CD4-positive, alpha-beta T cell treated with Interleukin-10 for 1 hour (primary cell): ENCODE measurements at places on chromosomes 6 and 20.

- no peak for DNase-seq
Measured at GRCh38 chr20:55375920-55376319, 629.4 kb downstream of the CBLN4 start.

DNA sequence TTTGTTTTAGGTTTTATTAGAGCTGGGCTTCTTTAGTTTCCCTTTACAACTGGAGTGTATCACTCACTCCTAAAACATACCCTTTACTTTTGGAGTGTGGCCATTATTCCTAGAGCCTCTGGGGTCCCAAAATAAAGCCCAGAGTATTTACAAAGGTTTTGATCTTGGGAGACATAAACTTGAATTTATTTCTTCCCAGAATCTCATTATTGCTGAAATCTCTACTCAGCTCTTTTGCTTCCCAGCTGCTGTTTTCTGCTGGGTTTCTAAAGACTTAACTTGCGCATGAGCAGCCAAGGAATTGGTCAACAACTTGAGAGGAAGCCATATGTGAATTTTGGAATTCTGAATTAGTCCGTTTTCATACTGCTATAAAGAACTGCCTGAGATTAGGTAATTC, 94.5 kb upstream of the NRSN1 start:
- DNase-seq: no peak

GRCh38 chr6:24431045-24431451, 28.3 kb downstream of the MRS2 start:
- peak; percentile 48 for DNase-seq

DNA sequence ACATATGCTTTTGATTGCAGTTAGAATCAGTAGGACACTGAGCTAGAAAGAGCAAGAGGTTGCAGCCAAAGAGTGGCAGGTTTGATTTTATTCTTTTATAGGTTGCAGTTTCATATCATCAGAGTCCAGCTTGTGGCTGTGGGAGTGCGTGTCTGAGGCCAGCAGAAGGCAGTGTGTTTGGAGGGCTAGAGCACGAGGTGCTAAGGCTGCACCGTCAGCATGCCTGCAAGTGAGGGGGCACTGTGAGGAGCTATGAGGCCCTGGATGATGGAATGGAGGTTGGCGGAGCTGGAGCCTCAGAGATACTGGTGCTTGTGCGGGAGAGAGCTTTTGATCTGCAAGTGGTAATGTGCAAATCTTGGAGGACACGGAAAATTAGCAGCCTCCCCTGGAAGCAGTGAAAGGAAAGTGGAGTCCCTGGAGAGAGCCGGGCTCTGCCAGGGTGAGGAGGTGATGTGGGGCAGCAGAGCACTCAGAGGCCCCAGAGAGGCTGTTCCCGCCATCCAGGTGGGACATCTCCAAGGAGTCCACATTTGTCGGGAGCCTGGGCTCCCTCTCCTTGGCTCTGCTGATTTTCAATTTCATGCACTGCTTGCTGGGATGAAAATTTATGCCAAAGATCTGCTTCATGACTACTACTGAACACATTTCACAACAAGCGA, 43.6 kb downstream of the PXDC1 start:
- DNase-seq: no peak

DNA sequence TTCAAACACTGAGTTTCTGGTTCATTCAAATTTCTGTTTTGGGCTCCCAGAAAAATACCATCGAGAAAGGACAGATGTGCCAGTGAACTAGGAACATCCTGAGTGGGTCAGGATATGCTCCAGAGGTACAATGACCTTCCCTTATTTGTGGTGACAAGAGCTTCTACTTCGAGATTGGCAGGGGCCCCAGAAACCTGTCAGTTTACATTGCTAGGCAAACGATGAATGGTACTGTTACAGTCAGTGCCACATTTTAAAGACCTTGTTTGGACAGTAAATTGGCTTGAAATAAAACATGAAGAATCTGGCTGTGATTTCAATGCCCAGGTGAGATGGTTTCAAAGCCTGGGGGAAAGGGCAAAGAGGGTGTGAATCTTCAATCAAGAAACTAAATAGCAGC, 454.5 kb upstream of the ID4 start:
- DNase-seq: no peak

- DNase-seq: no peak
Measured at GRCh38 chr6:42406306-42407280, 45.1 kb downstream of the TRERF1 start.

- DNase-seq: no peak
Measured at GRCh38 chr20:24701668-24702067, 232.2 kb downstream of the SYNDIG1 start.

GRCh38 chr6:24630856-24631505, 15.0 kb downstream of the KIAA0319 start:
- no peak for DNase-seq

DNA sequence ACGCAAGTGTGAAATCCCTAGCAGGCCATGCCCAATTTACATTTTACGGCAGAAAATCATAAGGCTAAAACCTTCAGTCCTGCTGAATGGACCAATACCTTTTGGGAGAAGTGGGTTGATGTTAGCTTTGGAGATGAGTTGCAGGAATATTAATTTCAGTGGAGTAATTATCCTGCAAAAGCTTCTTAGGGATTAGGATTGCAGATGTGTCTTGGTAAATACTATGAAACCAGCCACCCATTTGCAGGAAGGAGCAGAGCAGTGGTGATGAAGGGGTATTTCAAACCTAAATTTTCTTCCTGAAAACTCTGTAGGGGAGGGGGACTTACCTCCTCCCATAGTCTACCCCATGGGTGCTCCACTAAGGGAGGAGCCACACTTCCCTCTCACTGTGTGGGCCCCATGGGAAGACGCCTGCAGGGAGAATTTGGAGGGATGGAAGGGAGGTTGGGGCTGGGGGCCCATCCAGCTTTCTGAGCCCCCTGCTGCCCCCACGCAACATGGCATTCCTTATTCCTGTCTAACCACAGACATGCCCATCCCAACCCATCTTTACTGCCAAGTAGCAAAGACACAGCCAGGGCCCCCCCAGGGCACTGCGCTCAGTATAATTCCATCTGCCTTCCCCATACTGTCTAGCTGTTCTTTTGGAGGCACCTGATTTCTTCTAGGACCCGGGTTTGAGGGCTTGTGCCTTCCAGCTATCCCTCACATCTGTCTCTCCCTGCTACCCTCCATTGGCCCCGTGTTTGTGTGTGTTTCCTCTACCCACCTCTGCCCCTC, 14.6 kb upstream of the UQCC2 start:
- DNase-seq: no peak

DNA sequence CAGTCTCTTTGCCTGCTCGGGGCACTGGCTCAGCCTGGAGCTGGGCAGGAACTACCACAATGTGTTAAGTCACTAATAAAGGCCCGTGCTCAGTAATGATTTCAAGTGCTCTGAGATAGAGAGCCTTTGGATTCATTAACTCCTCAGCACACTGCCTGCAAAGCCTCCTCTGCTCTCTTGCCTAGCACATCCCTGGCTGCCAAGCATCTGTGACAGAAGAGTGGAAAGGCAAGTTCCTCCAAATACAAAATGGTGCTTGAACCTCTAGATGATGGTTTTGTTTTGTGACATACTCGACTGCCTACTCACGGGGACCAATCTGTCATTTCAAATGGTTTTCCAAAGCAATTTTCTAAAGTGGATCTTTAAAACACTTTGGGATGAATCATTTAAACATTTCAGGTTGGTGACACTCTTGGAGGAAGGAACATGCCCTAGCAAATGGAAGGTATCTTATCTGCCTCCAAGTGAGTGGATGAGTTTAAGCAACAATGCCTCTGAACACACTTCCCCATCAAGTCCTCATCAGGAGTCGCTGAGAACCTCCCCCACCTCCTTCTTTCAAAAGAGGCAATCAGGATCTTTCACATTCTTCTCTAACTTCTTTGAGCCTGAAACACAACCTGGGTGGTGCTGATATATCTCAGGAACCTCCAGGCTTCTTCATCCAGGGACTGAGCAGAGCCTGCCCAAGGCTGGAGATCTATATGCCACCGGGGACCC, 35.8 kb downstream of the METTL24 start:
- no peak for DNase-seq

- DNase-seq: no peak
Measured at GRCh38 chr20:34529742-34530141, 13.5 kb downstream of the DYNLRB1 start.

GRCh38 chr6:136551103-136551502, 881 bp upstream of the MAP7 start:
- no peak for DNase-seq

GRCh38 chr20:17902531-17903083, 66.0 kb downstream of the SNX5 start:
- DNase-seq: no peak

- DNase-seq: no peak
Measured at GRCh38 chr6:129631070-129631469, 78.9 kb downstream of the ARHGAP18 start.

GRCh38 chr6:130105996-130106704, 87.8 kb downstream of the L3MBTL3 start:
- DNase-seq: no peak

GRCh38 chr6:49409951-49410542, 53.0 kb downstream of the MMUT start:
- DNase-seq: peak; percentile 56

GRCh38 chr6:157461000-157461915, 80.3 kb downstream of the ZDHHC14 start:
- DNase-seq: peak; percentile 16

DNA sequence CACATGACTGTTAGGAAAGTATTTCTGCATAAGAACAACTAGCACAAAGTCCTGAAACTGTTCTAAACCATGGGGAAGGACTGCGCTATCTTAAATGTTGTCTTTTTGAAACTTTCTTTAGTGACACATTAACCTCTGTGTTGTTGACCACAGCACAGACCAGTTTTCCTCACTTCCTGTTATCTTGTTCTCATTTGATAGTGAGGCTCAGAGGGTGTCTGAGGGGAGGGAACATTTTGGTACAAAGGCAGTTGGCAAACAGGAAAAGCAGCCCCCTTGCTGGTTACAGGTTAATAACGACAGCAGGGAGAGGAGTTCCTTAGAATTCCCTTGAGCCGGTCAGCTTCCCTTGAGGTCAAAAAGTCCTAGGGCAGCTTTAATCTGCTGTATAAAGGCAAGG, 143.5 kb upstream of the BMP2 start:
- DNase-seq: no peak

DNA sequence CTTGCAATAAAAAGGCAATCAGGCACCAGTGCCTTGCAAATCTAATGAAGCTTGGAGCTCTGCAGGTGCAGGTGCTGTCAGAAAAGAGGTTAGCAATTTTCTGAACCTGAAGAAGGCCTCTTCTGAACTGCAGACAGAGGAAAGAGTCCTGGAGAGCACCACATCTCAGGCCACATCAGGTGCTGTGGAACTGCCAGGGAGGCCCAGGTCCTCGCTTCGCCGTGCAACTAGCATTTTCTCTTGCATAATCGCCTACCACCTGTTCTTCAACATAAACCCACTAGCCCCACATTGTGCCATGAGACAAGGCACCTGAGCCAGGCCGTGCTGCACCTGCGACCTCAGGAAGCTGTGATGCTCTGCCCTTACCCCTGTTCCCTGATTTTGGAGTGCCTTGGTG, 187.6 kb downstream of the DTNBP1 start:
- DNase-seq: no peak

DNA sequence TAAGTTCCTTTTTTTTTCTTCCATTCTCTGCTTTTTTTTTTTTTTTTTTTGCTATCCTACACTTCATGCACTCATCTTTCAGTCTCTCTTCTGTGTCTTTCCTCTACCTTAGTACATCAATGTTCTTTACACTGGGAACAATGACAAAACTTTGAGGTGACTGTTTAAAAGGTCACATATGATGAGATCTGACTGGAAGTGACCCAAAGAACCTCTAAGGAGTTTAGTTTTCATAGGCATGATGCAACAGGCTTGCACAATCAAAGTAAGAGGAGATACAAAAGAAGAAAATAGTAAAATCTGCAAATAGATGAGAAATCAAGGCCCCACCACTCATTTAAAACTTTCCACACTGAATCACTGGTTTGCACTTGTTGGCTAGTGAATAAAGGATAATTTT, 840.8 kb downstream of the TBC1D32 start:
- no peak for DNase-seq

DNA sequence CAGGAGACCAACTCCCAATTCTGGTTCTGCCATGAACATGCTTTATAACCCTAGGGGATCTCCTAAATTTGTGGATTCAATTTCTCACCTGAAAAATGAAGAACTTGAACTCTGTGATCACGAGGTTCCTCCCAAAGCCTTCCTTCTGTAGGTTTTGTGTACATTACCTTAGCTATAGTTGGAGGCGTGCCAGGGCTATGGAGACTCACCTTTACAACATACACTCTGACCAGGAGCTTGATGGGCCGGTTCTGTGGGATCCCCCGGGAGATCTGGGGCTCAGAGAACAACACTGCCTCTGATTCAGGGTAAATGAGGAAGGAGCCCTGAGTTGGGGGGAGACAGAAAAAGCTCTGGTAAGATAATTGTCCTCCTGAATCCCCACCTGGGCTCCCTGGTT, 34.1 kb downstream of the ERGIC3 start:
- no peak for DNase-seq

GRCh38 chr20:2809690-2810089, 5.1 kb upstream of the C20orf141 start:
- DNase-seq: no peak

GRCh38 chr20:36847009-36847709, 28.8 kb upstream of the TLDC2 start:
- no peak for DNase-seq

- DNase-seq: no peak
Measured at GRCh38 chr6:90859056-90859455, 272.2 kb upstream of the MAP3K7 start.

- no peak for DNase-seq
Measured at GRCh38 chr6:143061597-143062385, 1.1 kb downstream of the AIG1 start.

GRCh38 chr20:57351042-57351783, at the start of gene RAE1:
RAE1 (plus strand) TSS chr20:57351255; CDS start chr20:57354039, 2,784 bp downstream.
- peak; percentile 91 for DNase-seq

GRCh38 chr6:35552285-35552917, 39.7 kb upstream of the TULP1 start:
- peak; percentile 74 for DNase-seq

- no peak for DNase-seq
Measured at GRCh38 chr6:131929976-131930375, 21.2 kb downstream of the CCN2 start.

DNA sequence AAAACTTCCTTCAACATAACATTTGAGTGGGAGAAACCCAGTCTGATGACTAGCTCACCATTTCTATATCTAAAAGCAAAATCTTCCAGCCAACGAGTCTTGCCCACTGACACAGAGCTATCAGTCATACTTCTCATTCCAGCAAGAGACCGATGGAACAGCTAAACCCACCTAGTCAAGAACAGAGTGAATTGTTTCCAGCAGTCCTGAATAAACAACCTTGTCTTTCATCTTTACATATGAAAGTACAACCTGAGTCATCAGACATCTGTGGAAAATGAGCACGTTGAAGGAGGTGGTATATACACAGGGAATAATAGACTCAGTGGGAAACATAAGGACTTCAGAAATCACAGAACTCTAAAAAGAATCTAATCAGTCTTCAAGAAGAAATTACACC, 23.8 kb downstream of the NRSN1 start:
- DNase-seq: no peak

DNA sequence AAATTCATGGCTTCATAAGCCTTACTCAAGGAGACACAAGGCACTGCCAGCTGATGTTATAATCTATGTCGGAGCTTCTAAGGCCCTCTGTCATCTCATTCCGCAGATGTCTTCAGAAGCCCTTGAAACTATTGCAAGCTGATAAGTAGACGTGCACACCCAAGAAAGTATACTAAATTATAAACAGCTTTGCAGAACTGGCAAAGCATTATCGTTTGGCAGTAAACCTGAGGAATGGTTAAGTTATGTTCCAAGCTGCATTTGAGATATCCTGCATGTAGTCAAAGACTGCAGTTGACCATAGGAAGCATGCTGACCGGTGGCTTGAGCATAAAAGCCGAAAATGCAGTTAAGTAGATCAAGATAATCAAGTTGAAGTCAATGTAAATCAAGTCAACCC, 425.8 kb upstream of the SOX4 start:
- no peak for DNase-seq
